ENCODE measurements at places on chromosomes 7 and 10.
A peak's percentile ranks its signal among the peaks of the same experiment; 100 is the strongest.

- peak; percentile 55 for DNase-seq
Observed at GRCh38 chr10:132570771-132571649, 33.4 kb downstream of the INPP5A start.

DNA sequence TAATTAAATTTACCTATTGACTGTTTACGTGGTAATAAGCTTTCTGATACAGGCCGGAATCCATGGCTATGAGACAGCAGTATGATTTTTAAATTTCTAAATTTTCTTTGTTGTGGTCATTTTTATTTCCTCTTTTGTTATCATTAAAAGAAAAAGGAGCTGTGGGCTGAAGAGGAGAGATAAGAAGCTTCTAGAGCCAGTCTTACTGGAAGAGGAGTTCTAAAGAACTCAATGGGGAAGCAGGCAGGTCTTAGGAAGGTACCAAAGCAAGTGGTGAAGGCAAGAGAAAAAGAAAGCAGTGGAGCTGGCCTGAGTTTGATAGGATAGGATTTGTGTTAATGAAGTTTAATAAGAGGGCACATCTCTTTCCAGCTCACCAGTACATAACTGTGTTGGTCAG is 1187.8 kb downstream of the CNTNAP2 start:
- no peak for DNase-seq

DNA sequence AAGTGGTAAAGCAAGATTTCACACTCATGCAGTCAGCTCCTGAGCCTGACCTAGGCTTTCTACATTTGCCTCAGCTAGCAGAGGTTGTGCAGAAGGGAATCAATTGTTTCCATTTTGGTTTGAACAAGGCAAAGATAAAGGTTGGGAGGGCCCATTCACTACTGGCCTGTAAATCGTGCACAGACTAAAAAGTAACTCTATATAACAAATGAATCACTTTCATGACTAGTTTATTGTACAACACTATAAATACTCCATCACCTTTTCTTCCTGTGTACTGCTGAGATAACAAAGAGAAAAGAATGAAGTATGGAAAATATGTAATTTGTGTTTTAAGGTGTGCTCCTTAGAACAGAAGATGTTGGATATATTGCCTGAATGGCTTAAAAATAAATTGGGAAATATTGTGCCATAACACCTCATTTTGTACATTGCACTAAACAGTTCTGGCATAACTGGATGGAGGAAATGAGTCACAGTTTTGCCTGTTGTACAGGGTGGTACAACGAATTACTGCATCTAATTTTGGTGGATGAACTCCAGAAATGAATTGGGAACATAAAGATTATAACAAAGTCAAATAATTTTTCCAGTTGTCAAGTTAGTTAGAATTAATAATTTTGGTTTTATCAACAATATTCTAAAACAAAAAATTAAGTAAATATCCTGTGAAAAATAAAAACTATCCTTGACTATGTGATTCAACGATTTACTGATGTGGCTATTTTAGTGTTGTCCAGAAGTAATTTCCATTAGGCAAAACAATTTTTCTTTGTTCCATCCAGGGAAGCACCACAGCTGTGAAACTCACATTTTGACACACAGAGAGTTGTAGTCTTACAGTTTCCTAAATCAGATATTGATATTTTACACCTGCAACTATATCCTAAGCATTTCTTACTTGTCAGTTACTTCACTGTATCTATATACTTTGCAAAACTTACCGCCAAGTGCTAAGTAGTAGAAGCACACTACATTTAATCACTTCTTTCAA is 18.0 kb downstream of the SEMA3C start:
- no peak for DNase-seq

GRCh38 chr7:68892236-68892635 is 706.0 kb upstream of the AUTS2 start:
- no peak for DNase-seq

GRCh38 chr7:146542101-146542500 is 425.5 kb downstream of the CNTNAP2 start:
- DNase-seq = no peak

- no peak for DNase-seq
Observed at GRCh38 chr10:44385026-44385695, at the start of gene CXCL12. Gene CXCL12 (minus strand): TSS chr10:44385097. CDS start chr10:44385005, 92 bp downstream.

DNA sequence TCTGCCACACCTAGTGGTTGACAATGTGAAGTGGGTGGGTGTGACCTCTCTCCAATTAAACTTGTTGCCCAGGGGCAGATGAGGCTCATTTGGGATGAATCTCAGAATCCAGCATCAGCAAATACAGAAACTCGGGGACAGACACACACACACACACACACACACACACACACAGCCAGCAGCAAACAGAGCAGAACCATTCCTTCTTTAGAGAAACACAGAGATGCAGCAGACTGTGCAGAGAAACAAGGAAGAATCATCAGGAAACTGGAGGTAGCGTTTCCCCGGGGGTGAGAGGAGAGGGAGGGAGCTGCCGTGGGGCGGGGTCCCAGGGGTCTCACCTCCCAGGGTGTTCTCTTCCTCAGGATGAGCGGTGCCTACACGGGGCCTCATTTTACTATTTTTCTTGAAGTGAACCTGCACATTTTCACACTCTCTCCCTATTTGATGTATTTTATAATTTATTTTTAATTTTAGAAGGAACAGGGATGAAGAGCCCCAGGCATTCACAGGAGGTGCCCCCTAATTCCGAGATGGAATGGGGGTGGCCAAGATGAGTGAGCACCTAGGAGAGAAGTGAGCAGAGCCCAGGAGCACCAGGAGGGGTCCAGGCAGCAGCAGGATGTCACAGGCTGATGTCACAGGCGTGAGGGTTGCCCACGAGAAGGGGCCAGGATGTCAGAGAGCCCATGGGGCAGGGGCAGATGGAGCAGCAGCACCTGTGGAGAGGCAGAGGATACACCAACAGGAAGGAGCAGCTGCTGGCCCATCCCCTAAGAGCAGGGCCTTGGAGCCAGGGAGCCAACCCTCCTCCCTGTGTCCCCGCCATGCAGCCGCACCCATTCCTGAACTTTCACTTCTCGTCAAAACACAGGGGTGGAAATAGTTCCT is 85.3 kb upstream of the PPP2R2D start:
- DNase-seq = no peak

- no peak for DNase-seq
Observed at GRCh38 chr10:47404446-47404845, 20.4 kb upstream of the ZNF488 start.

DNA sequence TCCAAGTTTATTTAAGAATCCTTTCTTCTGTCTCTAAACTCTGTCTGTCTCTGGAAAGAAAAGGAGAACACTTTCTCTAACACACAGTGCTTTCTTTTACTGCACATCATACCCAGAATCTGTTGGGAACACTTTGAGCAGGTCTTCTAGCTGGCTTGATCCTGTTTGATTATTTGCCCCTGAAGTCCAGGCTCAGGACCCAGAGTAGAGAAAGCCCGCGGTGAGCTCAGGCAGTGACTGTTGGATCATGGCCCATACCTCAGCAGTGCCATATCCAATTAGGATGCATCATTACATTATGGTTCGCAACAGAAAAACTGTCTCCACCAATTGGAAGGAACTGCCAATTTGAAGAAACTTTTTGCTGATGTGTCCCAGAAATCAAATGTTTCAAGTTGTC is 51.4 kb downstream of the ATOH7 start:
- no peak for DNase-seq

- DNase-seq = no peak
Observed at GRCh38 chr7:104956753-104957450, 57.1 kb upstream of the KMT2E start.

DNA sequence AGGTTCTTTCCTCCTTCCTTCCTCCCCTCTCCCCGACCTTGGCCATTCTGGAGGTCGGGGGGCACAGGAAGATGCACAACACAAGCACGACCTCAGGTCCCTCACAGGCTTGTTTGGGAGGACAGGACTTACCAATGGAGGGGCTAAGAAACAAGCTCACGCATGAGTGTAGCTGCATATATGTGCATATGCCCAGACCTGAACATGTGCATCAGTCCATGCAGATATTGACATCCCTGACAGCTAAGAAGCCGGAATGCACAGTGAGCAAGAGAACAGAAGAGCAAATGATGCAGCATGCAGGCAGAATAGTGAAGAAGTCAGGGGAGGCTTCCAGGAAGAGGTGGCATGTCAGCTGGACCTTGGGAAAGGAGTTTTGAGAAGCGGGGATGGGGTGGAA is 28.7 kb downstream of the ADCYAP1R1 start:
- DNase-seq = no peak

GRCh38 chr10:47288236-47288635 is 11.8 kb upstream of the GDF10 start:
- no peak for DNase-seq

GRCh38 chr10:97060441-97061084 is 125.2 kb downstream of the SLIT1 start:
- DNase-seq = no peak

DNA sequence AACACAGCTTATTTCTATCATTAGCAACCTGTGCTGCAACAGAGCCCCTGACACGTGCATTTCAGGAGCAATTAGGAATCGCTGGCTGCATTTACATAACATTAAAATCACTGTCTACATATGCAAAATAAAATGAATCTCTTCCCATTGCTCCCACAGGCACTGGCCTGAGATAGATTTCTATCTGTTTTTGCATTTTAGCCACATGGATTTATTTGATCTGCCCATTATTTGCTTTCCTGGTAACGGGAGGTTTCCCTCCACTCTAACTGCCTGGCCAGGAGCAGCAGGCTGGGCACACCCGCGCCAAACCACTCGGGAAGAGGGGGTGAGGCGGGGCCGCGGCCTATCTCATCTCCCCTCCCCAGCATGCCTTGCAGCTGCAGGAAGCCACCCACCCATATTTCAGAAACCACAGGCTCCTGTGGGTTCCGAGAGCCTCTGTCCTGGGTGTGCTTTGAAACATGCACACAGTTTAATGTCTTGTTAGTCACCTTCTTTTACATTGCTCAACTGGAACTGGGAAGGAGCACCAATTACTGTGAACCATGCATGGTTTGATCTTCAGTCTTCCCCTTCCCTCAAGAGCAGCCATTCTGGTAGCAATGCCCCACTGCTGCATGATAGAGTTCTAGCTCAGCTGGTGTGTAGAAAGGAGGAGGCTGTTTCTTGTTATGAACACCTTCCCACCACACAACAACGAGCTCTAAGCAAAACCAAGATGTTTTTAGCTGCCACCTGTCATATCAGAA is 37.7 kb upstream of the IKZF1 start:
- DNase-seq = no peak

DNA sequence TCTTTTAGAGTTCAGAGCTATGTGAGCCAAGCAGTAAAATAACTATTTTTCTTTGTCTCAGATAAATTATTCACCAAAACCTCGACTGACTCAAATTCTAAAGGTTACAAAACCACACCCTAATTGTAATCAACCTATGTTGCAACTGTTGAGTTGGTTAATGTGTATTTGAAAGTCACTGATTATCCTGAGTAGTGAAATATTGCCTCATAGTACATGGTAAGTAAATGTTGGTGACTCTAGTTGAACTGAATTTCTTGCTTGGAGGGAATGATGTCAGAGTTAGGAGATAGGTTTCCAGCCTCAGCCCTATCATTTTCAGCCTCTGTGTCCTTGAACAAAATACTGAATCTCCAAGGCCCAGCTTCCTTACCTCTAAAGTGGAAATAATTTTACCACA is 3.0 kb upstream of the CYP2C18 start:
- no peak for DNase-seq

GRCh38 chr10:4069491-4069890 is 284.5 kb upstream of the KLF6 start:
- no peak for DNase-seq

GRCh38 chr7:135537905-135538304 is 19.8 kb upstream of the NUP205 start:
- DNase-seq = no peak

DNA sequence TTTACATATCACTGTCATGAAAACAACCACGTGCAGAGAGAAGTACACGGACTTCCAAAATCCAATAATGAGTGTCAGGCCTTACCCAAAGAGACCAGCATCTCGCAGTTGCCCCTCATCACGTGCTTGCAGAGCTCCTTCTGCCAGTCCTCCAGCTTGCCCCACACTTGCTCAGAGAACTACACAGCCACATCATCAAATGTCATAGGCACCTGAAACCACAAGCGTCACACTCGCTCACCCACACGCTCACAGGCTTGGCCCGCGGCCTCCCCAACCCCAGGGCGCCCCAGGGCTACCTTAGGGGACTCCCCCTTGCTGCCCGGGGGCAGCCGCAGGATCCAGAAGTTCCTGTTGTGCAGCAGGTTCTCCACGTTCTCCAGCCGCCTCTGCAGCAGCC is 123.4 kb upstream of the ZNF746 start:
- no peak for DNase-seq

DNA sequence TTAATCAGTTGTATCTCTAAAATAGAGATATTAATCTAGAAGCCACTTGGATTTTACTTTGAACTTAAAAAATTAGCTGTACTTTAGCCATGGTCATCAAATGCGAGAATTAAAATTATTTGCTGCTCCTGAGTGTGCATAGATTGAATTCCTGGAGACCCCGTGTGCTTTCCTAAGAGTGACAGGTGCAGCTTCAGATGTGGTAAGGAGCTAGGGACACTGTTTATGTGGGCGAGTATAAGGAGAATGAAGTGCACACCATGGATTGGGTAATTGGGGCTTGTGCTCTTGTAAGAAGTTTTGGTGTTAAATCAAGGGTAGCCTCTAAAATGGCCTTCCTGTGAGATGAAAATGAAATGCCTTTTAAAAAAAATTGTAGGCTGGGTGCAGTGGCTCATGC is 9.8 kb downstream of the PLCE1 start:
- no peak for DNase-seq

DNA sequence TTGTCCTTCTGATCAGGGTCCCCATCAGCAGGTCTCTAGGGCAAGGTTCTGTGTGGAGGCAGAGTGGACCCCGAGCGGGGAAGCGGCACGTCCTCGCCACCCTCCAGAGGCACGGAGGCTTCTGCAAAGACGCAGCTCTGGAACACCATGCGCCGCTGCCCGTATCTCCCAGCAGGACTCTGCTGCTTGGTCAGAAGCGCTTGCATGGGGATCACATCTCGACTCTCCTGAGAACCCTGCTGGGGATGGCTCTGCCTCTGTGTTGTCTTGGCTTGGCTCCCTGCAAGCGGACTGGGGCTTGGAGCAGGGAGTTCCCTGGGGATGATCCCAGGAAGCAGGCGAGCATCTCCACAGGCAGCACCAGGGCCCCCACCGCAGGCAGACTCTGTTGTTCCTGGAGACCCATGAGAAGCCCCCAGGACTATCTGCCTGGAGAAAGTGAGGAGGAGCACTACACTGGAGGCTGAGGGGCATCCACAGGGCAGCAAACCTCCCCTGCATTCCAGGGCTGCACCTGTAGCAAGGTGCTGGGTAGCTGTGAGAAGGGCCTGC is 520.5 kb downstream of the GLRX3 start:
- DNase-seq = no peak

DNA sequence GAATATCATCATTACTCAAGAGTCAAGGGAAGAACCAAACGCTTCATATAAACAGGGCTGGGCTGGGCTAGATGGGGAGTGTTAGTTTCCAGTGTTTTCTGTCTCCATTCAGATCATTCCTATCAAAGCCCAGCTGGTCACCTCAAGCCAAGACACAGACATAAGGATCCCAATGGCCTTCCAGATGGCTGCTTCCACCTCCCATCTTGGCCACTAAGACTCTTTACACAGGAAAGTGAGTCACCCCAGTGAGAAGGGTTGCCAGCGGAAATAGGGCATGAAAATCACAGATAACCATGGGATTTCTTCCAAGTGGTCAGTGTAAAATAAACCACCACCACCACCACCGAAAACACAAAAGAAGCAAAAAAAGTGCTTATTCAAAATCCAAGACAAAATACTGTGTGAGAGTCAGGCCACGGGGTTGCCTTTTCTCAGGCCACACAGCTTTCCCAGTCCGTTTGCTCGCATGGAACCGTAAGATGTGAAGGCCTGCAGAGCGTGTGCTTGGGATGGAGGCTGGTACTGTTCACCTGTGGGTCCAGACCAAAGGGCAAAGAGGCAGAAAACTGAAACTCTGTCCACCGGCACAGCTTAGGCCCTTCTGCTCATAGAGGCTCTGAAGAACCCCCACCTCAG is 5.6 kb downstream of the PRSS2 start:
- no peak for DNase-seq

Measured in NCI-H345 (cell line).